ENCODE measurements at places on chromosomes 12 and 14.

DNA sequence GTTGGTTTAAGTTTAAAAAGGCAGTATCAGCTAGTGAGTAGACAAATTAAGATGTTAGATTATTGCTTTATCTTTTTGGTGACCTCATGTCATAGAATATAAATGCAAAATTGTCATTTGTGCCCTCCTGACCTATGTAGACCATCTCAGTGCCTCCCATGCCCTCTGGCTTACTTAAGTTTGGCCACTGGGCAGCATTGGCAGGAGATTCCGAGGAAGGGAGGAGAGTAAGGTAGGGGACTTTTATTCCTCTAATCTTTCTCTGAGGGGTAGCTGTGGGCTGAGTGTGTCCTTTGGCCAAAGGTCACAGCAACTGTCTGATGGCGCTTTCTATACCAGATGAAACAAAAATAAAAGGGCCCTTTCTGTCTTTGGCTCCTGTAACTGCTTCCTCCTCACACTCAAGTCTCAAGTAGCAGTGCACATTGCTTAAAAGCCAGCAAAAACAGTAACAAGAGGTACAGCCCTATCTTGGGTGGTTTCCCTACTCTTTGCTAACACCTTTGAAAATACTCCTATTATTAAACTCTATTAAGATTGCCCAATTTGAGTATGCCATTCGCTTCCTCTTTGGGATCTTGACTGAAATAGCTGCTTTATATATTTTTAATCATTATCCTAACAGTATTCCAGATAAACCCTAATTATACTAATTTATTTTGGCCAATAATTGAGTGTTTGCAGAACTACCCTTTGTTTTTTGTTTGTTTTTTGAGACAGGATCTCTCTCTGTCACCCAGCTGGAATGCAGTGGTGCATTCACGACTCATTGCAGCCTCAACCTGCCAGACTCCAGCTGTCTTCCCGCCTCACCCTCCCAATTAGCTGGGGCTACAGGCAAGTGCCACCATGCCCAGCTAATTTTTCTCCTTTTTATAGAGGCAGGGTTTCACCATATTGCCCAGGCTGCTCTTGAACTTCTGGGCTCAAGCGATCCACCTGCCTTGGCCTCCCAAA, 56.5 kb upstream of the KCNH3 start:
- no peak for DNase-seq

GRCh38 chr14:54786838-54787237, 115.8 kb downstream of the GCH1 start:
- DNase-seq = no peak

DNA sequence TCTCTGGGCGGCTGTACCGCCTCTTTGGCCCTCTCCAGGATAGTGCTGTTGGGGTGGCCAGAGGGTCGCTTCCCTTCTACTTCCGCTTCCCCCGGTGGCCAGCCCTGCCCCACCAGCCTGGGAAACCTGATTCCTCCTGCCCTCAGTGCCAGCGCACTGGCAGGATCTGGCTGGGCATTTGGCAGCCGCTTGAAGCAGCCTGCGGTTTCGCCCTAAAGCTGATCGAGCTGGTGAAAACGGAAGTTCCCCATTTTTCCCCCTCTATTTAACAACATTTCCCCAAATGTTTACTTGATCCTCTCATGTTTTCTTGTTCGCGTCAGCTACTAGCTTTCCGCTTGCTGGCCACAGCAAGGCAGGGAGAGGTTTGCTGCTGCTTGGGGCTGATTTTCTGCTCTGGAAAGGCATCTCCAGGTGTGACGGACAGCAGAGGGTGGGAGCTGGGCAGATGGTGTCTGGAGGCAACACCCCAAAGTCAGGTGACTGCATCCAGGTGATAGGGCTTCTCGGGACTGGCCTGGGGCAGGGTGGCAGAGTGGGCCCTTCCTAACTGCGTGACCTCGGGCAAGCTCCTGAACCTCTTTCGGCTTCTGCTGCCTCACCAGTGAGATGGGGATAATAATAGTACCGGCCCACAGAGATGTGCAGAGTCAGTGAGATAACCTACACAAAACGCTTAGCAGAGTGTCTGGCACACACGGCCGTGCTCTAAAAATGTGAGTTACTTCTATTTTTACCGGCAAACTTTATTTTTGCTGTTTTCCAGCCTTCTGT, 53.1 kb downstream of the TSPAN9 start:
- DNase-seq = no peak

GRCh38 chr12:99332936-99333591, 314.5 kb upstream of the GARIN6 start:
- no peak for DNase-seq

- no peak for DNase-seq
Measured at GRCh38 chr12:6979453-6979852, 8.7 kb downstream of the EMG1 start.

DNA sequence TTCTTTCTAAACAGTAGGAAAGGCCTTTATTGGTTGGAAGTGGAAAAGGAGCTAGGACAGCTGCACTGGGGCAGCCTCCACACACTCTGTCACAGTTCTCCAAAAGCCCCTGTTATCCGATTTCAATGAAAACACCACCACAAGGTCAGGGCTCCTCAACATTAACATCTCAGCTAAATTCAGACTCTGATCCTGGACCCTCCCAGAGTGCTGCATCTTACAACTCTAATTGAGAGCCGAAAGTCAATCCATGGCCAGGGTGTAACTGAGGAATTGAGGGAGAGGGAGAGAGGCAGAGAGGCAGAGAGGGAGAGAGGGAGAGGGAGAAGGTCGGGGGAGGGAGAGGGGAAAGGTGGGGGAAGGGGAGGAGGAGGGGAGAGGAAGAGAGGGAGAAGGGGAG, 32.1 kb downstream of the DICER1 start:
- no peak for DNase-seq

DNA sequence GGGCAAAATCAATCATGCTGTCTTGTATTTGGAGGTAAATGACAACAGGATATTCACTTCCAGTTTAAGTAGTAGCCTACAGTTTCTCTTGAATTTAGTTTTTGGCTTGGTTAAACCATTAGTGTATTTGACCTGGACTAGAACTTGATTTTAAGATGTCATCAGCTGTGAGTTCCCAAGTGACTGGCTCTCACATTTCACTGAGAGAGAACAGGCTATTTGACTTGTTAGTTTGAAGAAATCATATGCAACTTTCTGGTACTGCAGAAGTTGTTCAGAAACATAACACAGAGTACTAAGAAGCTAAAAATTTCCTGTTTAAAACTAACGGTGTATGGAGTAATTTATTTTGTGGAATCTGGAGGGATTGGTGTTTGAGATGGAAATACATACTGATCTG, 22.3 kb downstream of the MNAT1 start:
- no peak for DNase-seq

GRCh38 chr14:56145965-56146364, 27.8 kb downstream of the PELI2 start:
- DNase-seq = no peak

- DNase-seq = no peak
Measured at GRCh38 chr12:79764641-79765040, 73.9 kb upstream of the PAWR start.

DNA sequence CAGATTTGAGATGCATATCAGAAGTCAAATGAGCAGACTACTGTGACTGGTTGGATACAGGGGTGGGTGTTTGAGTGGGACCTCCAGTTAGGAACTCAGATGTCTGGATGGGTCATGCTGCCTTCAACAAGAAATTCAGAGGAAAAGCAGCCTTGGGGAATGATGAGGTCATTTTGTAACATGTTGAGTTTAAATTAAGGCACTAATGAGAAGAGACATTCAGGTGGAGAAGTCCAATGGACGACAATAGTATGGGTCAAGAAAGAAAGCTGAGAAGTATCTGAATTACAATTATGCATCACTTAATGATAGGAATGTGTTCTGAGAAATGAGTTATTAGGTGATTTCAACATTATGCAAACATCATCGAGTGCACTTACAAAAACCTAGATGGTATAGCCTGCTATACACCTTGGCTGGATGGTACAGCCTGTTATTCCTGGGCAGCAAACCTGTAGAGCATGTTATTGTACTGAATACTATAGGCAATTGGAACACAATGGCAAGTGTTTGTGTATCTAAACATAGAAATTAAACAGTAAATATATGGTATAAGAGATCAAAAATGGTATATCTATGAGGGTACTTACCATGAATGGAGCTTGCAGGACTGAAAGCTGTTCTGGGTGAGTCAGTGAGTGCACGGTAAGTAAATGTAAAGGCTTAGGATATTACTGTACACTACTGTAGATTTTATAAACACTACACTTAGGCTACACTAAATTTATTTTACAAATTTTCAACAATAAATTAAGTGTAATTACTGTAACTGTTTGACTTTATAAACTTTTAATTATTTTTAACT, 414.7 kb downstream of the RAD51B start:
- no peak for DNase-seq

GRCh38 chr14:99408286-99408970, 72.2 kb downstream of the SETD3 start:
- DNase-seq = no peak

DNA sequence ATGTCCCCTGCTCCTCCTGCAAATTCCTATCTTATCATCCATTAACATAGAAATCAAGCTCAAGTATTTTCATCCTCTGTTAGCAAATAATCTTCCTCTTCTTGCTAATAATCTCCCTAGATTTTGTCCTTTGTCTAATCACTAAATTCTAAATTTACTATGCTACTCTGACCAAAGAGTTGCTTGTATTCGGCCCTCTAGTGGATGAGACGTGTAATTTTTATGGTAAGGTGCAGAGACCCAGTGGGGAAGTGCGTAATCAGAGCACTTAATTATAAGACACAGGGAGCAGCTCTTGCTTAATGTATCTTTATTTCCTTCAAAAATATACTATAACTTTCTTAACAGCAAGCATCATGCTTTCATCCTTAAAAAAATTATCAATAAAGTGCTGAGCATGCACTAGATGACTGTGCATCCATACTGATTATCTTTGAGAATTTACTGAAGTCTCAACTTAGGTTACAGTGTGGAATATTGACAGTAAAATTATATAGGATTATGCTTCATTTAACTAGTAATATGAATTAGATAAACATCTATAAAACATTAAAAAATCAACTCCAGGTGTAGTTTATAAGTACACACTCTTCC, 212.6 kb downstream of the SLC16A7 start:
- DNase-seq = no peak

DNA sequence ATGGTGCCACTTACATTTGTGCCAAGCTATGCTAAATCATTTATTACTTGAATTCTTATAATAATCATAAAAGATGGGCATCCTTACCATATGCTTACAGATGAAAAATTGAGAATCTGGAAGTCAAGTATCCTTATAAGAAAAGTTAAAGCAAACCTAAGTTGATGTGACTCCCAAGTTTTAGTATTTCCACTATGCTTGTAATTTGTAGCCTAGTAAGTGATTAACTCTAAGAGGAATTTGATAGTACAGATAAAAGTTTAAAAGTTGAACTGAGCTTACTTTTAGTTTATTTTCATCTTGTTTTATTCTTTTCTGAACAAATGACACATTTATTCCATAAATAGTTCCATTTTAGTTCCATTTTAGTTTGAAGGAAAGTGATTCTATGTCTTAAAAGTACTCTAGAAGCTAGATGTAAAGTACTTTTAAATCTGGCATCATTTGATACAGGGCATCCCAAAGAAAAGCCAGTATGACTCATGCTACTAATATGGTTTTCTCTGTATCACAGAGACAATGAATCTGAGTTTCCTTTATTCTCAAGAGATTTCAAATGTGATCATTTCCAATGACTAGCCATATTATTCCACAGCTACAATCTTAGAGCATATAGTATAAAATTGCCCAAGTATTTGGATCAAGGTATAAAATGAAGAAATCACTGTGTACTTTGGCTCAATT, 596.0 kb downstream of the SLC16A7 start:
- no peak for DNase-seq

DNA sequence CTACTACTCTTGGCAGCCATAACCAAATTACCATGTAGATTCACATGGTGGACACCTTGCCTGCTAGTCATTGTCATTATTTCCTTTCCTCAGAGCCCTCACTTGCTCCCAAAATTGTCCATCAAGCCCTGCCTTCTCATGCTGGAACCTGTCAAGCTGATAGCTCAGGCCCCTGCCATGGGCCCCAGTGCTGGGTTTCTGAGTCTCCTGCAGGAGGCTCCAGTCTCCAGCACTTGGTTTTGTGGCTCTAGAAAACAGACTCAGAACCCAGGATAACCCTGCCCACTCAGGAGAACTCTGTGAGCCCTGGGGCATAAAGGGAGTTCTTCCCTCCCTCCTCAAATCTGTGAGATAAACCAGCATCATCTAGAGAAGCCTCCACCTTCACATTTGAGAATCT, 10.8 kb downstream of the KRT71 start:
- no peak for DNase-seq

- no peak for DNase-seq
Measured at GRCh38 chr14:52279408-52279807, 11.9 kb downstream of the PTGDR start.

DNA sequence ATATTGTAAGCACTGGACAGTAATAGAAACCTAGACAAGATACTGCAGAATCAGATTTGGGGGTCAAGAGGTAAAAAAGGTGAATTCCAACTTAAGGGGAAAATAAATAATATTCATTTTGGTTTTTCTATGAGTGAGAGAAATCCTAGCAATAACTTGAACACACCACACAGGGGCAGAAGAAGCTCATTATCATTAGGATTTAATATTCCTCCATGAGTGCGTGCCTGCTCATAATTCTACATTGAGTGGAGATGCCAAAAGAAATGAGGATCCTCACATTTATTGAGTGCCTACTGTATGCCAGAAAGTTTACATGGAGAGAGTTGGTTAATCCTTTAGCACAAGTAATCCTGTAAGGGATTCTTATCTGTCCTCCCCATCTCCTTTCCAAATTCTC, 40.5 kb upstream of the C14orf132 start:
- no peak for DNase-seq

DNA sequence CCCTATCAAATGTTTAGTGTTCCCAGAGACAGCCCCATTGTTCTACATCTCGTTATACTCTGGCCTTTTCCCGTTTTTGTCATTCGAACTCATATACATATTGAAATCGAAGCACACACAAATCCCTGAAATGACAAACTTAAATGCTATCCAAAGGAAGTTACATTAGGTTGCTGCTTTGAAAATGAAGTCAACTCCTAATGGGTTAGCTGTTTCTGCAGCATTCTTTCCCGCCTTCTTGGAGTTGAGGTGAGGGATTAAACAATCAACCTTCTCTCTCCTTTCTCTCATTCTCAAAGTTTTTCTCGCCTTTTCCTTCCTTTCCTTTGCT, 642 bp upstream of the PHC1 start:
- DNase-seq = no peak

DNA sequence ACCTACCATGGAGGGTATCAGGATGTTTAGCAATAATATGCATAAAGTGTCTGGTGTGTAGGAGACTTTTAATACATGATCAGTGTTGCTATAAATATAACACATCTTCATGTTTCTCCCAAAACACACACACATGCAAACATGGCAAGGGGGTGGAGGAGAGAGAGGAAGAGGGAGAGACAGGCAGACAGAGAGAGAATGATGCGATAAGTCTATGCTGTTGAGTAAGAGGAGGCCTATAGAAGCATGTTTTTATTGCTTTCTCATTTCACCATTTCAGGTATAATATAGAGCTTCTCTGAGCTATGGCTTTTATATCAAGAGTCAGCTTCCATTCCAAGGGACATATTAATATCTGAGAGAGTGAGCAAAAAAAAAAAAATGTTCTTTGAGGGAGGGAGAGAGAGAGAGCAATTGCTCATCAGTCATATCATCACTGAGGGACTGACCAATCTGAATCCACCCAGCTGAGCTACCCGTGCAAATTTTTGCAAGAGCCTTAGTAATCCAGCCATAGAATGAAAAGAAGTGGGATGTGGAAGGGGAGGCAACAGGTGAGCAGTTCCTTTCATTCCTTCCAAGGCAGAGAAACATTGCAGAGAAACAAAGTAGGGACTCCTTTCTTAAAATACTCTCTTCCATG, 54.8 kb upstream of the RASSF8 start:
- no peak for DNase-seq

- no peak for DNase-seq
Measured at GRCh38 chr12:84161296-84161695, 751.3 kb downstream of the SLC6A15 start.

Data from stimulated activated CD8-positive, alpha-beta memory T cell treated with anti-CD3 and anti-CD28 coated beads, Interleukin-15, amount 100 ng/mL, for 24 hours (primary cell).